ENCODE measurements at places on chromosomes 7 and 10.
A peak's percentile ranks its signal among the peaks of the same experiment; 100 is the strongest.

DNA sequence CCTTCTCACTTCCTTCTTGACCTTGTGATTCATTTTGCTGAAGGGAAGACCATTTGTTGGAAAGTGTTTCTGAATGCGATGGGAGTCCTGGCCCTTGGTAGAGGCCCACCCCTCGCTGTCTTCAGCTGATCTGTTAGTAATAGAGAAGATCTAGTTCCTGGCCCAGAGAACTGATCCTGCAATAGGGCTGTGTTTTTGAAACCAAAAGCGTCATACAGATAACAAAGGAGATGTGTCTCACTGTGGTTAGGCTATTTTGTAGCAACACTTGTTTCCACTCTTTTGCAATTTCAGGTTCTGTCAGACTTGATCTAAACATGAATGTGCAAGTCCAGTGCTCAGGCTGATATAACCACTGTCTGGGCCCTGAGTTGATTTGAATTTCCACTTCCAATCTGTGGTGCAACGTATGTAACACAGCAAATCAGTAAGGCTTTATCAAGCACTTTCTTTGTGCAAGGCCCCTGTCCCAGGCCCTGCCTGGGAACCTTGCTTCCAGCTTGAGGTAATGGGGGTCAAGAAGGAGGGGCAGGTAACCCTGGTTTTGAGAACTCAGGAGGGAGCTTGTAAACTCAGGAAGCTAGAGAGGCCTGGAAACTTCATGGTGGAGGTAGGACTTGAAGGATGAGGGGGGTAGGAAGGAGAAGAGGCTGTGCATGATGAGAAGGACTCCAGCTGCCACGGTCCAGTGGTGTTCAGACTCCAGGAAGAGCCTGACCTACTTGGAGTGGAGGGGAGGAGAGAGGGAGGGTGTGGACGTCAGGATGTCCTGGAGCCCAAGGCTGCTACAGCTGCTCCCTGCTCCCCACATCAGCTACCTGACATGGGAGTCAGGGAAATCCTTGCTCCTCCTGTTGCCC, 42.2 kb upstream of the SRGN start:
- no peak for DNase-seq

DNA sequence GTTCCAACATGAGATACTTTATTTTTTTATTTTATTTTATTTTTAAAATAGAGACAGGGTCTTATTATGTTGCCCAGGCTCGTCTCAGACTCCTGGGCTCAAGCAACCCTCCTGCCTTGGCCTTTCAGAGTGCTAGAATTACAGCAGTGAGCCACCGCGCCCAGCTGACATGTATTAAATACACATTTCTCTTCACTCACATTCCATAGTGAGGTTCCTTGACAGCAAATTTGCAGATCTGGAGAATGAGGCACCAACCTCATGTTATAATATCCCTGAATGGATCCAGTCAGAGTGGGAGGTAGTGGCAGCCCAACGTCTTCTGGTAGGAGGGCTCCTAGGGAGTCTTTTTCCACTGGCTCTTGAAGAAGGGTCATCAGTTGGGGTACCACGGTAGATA, 46.1 kb downstream of the OGDH start:
- DNase-seq = no peak

GRCh38 chr7:107123392-107123791, 45.4 kb upstream of the HBP1 start:
- no peak for DNase-seq

DNA sequence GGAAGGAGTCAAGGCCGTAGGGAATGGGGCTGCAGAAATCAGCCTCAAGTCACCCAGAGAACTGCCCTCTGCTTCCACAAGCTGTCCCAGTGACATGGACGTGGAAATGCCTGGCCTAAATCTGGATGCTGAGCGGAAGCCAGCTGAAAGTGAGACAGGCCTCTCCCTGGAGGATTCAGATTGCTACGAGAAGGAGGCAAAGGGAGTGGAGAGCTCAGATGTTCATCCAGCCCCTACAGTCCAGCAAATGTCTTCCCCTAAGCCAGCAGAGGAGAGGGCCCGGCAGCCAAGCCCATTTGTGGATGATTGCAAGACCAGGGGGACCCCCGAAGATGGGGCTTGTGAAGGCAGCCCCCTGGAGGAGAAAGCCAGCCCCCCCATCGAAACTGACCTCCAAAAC, 50.2 kb upstream of the PDCD4 start:
- DNase-seq = no peak

- no peak for DNase-seq
Observed at GRCh38 chr10:61128196-61128595, 184.2 kb upstream of the RHOBTB1 start.

DNA sequence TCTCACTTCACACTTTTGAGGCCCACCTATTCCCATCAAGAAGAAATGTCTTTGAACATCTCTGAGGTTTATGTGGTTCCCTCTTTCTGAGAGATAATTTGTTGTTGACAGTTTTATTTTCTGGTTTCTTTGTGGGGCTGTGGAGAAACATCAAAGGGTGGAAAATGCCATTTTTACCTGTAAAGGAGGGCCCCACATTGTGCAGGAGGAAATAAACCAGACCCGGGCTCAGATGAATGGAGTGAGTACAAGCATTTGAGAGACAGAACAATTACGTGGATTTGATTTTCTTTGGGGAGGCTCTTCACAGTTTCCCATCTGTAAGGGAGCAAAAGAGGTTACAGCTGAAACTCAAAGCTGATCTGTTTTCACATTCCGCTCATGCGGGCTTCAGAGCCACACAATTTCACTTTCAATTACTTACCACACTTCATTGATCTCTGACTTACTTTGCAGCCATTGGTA, 29.8 kb downstream of the ITPRIP start:
- peak; percentile 64 for DNase-seq

DNA sequence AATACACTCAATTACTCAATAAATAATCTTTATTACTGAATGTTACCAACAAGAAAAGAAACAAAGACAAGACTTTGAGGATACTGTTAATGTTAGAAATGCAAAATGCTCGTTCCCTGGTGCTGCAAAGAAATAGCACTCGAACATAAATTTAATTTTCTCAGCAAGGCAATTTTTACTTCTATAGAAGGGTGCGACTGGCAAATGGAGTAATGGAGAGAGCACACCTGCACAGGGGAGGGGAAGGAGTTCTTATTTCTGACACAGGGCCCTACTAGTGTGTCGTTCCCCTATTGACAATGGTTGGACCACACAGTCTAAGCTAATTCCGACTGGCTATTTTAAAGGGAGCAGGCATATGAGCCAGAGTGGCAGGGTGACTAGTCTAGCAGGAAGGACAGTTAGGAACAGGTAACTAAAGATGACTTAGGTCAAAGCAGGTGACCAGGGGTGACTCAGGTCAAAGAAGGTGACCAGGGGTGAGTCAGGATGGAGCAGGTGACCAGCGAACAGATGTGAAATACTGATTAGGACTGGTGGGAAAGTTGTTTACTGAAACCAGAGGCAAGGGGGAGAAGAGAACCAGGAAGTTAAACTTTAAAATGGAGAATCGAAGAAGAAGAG, 119.1 kb downstream of the RNF32 start:
- no peak for DNase-seq

DNA sequence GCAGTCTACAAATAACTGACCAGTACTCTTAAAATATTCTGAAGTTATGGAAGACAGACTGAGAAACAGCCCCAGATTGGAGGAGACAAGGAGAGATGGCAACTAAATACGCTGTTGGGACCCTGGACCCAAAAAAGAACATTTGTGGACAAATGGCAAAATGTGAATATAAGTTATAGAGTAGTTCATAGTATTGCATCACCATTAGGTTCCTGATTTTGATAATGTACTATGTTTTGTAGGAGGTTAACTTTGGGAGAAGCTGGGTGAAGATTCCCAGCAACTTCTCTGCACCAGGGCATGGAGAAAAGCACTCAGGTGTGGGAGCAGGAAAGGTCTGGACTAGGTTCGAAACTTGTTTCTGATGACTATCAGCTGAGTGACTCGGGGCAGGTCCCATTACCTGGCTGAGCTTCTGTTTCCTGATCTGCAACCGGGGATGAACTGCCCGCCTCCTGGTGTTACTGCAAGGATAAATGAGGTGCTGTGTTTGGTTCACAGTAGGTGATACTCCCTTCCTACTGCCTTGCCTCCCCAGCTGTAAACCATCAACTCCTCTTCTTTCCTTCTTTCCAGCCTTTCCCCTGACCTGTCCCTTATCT, 48.2 kb downstream of the EEPD1 start:
- DNase-seq = no peak

- no peak for DNase-seq
Observed at GRCh38 chr10:27349987-27350386, 109.4 kb upstream of the ACBD5 start.

DNA sequence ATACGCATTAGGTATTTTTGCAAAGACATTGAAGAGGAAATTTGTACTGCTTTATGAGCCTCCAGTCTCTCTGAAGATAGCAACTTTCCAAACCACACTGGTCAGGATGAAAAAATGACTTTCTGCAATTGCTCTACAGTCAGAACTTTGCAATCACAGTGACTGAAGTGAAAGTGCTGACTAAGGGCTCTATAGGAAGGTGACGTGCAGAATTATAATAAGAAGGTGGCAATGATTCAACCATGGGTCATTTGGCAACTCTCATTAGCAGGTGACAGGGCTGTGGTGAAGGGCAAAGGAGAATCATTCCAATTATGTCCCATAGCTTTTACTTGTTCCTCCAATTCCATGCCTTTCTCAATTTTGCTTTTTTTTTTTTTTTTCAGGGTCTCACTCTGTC, 311.0 kb downstream of the ANKRD30A start:
- no peak for DNase-seq

DNA sequence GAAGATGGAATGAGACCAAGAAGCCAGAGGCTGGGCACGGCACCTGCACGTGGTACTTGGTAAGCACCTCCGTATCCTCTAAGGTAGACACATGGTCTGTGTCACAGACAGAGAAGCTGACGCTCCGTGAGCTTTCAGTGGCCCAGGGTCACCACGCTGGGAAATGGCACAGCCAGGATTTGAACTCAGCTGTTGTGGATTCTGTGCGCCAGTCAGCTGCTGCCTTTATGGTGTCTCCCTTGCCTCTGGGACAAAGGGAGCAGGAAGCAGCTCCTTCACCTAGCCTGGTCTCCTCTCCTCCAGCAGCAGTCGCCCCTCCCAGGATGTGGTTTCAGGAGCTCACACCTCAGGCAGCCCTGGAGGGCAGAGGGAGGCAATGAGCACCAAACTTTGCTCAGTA, 110.8 kb downstream of the ARHGAP22 start:
- DNase-seq = no peak

GRCh38 chr10:58833771-58834561, 321.3 kb downstream of the BICC1 start:
- DNase-seq = no peak

DNA sequence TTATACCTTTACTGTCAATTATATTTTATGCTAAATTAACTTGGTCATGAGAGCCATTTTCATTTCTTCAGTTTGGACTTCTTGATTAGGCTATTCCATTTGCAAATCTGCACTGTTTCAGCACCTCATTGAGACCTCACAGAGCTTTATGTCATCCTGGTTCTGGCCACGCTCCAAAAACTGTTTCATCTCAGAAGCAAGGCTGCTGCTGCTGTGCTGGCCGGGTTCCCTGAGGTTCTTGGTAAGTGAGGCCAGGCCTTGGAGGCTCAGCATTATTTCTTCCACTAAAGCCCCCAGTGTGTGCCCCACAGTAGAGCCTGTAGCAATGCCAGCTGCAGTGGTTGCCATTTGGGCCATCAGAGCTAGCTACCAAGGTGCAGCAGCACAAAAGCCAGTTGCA, 7.8 kb upstream of the ZNF485 start:
- DNase-seq = peak; percentile 21

DNA sequence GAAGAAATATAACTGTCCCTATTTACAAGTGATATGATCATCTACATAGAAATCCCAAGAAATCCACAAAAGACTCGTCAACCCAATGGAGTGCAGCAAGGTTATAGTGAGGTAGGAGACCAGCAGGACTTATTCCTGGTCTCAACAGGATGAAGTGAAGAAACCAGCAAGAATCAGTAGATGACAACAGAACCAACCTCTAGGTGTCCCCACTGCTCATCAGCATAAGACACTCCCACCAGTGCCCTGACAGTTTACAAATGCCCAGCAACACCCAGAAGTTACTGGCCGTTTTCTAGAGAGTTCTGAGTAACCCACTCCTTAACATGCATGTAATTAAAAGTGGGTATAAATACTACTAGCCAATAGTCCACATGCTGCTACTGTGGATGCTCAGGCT, 470.5 kb upstream of the LRRTM3 start:
- no peak for DNase-seq

DNA sequence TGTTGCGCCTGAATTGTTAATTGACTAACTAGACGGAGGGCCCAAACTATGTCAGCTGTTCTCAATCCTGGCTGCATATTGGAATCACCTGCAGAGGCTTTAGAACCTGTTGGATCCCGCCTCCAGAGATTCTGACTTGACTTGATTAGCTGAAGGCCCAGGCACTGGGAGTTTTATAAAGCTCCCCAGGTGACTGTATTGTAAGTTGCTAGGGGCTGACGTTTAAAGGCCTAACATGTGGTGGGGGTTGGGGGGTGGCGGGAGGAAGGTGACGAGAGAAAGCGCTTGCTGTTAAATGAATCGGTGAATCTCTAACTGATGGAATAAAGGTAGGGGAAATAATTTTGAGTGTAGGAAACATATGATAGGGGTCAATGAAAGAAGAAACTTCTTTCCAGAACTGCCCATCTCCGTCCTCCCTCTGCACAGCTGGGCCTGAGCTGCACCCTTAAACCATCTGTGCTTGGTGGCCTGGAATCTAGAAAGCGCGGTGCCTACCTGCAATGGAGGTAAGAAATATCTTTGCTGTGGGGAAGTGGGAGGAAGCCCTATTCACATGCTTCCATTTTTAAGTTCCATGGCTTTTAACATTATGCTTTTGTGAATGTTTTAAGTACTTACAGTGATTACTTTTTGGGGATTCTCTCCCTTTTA, 225.0 kb upstream of the FAM3C start:
- no peak for DNase-seq

DNA sequence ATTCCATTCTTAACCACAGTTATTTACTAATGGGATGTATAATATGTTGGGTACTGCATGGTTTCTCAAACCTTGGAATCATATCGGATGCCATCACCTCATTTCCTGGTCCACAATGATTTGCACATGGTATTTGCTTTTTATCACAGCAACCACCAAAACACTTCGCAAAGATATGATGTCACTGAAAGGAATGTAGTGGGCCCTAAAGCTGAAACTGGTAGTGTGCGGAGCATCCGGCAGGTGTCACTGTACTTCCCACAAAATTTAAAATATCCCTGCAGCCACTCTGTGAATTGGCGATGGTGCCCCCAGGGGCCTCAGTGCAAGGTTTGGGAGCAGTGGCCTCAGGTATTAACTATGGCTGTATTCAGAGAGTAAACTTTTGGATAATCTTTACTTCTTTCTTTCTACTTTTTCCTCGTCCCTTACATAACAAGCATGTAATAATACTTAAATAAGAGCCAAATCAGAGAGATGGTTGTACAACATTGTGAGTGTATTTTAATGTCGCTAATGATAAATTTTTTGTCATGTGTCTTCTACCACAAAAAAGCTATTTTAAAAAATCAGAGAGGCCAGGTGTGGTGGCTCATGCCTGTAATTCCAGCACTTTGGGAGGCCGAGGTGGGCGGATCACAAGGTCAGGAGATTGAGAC, 66.2 kb downstream of the FAM241B start:
- DNase-seq = peak; percentile 20

All from brain (organoid and tissue), 16 donors.